Occipital lobe (tissue), 3 donors: ENCODE measurements at places on chromosomes 3 and 15. TPM values are rescaled to one million over a fixed set of nuclear protein-coding genes. Genes with fewer than 3 reads are reported as not detected.

ATP2C1 gene
- 183 TPM for total RNA-seq

DUOXA2 gene
- total RNA-seq, result not detected

IQCF2 gene
- not detected for total RNA-seq

SYNM gene
- 6.6 TPM for total RNA-seq

AADACL2 gene
- total RNA-seq, result not detected

FSD2 gene
- total RNA-seq, result 0.16 TPM

GRK7 gene
- not detected for total RNA-seq

ANKRD34C gene
- not detected for total RNA-seq

FBXL22 gene
- total RNA-seq, result 0.47 TPM

MYZAP gene
- 1.1 TPM for total RNA-seq

CCDC80 gene
- total RNA-seq, result 5.1 TPM

SLC2A2 gene
- not detected for total RNA-seq

ZNF774 gene
- total RNA-seq, result 6.1 TPM

HCLS1 gene
- 1.9 TPM for total RNA-seq

GJD2 gene
- total RNA-seq, result 1.1 TPM

CLDN18 gene
- not detected for total RNA-seq
